ENCODE measurements at places on chromosomes 1 and 21. TPM values are rescaled to one million over a fixed set of nuclear protein-coding genes. Genes with fewer than 3 reads are reported as not detected.

- no peak for DNase-seq
These were observed 52.8 kb downstream of the SLC44A3 start for GRCh38 chr1:94872771-94873495.

Gene TNNT2
- not detected for total RNA-seq

DNA sequence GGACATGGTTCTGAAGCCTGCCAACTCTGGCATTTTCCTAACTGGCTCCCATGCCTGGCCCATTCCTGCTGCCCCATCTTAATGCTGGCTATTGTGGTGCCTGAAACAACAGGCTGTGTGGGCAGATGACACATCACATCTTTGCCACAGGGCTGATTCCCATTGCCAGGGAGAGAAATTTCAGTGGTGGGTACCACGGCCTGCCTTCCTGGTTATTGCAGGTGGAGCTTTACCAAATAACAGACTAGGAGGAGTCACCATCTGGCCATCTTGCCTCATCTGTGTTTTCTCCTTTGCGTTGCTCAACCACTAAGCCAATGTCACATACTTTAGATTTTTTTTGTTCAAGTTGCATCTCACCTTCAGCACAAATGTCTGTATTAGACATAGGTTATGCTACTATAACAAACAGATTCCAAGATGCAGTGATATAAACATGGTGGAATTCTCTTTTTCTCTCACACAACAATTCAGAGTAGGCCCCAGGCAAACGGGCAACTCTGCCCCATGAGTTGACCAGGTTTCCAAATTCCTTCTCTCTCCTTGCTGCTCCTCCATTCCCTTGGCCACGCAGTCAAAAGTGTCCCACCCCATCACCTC, 14.1 kb downstream of the CDA start:
- no peak for DNase-seq

GRCh38 chr1:158283965-158284364, 5.8 kb upstream of the CD1C start:
- DNase-seq = no peak

DNA sequence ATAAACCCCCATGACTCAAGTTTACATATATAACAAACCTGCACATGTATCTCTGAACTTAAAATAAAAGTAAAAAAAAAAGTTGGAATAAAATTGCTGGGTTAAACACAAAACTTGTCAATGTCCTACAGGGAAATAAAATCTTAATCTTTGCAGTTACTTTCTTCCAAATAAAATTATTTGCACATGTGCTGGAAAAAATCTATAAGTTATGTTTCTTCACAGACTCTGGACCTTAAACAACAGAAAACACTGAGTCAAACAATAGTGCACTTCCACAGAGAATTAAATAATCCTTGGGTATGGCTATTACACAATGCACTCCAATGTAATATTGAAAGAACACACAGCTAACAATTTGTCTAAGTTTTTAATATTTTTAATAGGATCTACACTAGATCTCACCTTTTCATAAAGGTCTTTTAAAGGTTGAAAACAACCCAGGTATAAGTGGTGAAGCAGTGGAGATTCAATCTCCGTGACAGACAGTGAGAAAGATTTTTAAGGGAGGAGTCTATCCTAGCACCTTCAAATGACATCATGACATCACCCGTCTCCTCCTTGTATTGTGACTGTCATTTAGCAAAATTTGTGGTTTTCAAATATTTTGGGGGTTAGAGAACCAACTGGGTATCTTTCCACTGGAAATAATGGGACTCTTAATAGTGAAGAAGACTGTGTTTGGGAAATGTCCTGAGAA, 25.2 kb upstream of the FGGY start:
- DNase-seq = no peak
